ENCODE measurements at places on chromosomes 3 and 15. TPM values are rescaled to one million over a fixed set of nuclear protein-coding genes. Genes with fewer than 3 reads are reported as not detected.

DNA sequence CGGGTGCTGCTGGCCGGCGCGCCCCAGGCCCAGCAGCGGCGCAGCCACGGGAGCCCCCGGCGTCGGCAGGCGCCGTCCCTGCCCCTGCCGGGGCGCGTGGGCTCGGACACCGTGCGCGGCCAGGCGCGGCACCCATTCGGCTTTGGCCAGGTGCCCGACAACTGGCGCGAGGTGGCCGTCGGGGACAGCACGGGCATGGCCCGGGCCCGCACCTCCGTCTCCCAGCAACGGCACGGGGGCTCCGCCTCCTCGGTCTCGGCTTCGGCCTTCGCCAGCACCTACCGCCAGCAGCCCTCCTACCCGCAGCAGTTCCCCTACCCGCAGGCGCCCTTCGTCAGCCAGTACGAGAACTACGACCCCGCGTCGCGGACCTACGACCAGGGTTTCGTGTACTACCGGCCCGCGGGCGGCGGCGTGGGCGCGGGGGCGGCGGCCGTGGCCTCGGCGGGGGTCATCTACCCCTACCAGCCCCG is 777 bp downstream of the LOXL1 start:
- DNase-seq: peak; percentile 27
- H3K4me1 ChIP-seq: peaks cover 21% of the 10 kb centered on the region
- H3K27me3 ChIP-seq: no peaks in the 10 kb centered on the region
- no peak overlapping the region for H3K4me3 ChIP-seq
- no peak overlapping the region for H3K27ac ChIP-seq
- H3K36me3 ChIP-seq: no peaks in the 10 kb centered on the region

GRCh38 chr3:70919661-70920060 is 607.2 kb upstream of the MDFIC2 start:
- H3K36me3 ChIP-seq: no peaks in the 10 kb centered on the region
- no peak for DNase-seq
- no peak overlapping the region for H3K27ac ChIP-seq
- H3K4me3 ChIP-seq: no peak overlapping the region

DNA sequence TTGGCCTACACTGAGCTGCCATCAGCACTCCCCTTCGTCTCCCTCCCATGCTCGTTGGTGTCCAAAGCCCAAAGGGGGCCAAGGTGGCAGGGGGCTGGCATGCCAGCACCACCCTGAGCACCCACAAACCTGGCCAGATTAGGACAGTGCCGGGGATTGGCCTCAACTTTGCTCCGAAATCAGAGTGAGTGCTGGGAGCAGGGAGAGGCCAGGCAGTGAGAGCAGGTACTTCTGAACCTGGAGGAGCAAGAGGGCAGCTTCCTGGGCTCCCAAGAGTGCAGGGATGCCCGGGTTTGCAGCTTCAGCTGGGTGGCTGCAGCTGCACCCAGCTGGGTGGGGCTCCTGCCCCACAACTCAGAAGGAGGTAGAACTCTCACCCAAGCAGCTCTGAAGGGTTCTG is 563.0 kb downstream of the SI start:
- no peaks in the 10 kb centered on the region for H3K4me1 ChIP-seq
- no peaks in the 10 kb centered on the region for H3K36me3 ChIP-seq
- H3K4me3 ChIP-seq: no peak overlapping the region
- H3K27ac ChIP-seq: no peak overlapping the region
- no peaks in the 10 kb centered on the region for H3K27me3 ChIP-seq

CMTM7 gene
- polyA plus RNA-seq: 102 TPM

GRCh38 chr3:31029706-31030105 is 135.2 kb upstream of the GADL1 start:
- H3K27ac ChIP-seq: no peak overlapping the region
- H3K4me3 ChIP-seq: no peak overlapping the region
- no peak for DNase-seq
- no peaks in the 10 kb centered on the region for H3K4me1 ChIP-seq
- H3K27me3 ChIP-seq: peaks cover 2% of the 10 kb centered on the region
- H3K36me3 ChIP-seq: no peaks in the 10 kb centered on the region

GRCh38 chr3:4934050-4934449 is 45.2 kb upstream of the BHLHE40 start:
- H3K27me3 ChIP-seq: no peaks in the 10 kb centered on the region
- DNase-seq: no peak
- H3K4me1 ChIP-seq: peaks cover 2% of the 10 kb centered on the region
- H3K36me3 ChIP-seq: no peaks in the 10 kb centered on the region

- no peaks in the 10 kb centered on the region for H3K36me3 ChIP-seq
- H3K27ac ChIP-seq: no peak overlapping the region
- no peak for DNase-seq
- H3K4me3 ChIP-seq: no peak overlapping the region
Measured at GRCh38 chr15:69275074-69275670, 23.5 kb upstream of the PAQR5 start.

CGNL1 gene
- 6.9 TPM for polyA plus RNA-seq

DNA sequence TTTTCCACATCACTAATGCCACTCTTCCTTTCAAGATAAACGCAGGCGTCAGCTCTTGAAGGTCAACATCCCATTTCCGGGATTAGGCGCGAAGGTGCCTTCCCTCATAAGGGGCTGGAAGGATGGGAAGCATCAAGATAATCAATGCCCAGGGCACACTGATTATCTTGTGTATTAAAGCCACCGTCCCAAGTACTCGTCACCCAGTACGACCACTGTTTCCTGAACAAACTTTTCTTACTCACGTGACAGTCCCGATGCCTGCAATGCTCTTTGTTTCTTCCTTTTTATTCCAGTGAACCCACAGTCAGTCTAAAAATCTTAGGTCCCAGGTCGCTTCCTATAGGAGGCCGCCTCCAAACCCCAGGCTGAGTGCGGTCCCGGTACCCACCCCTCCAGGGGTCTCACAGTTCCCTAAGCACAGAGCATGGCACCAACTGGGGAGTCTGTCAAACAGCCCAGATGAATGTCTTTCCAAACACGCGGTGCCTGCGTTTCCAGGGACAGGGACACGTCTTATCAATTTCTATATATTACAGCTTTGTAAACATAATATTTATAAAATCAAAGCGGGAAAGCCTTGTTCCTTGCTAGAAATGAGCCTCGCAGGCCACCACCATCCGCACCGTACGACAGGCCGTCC is 589 bp downstream of the ANAPC13 start:
- no peak for DNase-seq
- peaks cover 10% of the 10 kb centered on the region for H3K36me3 ChIP-seq
- H3K27me3 ChIP-seq: no peaks in the 10 kb centered on the region
- peak overlapping the region; percentile 92 for H3K27ac ChIP-seq
- peaks cover 45% of the 10 kb centered on the region for H3K4me1 ChIP-seq

GRCh38 chr15:77712438-77712837 is 79.7 kb upstream of the LINGO1 start:
- H3K4me3 ChIP-seq: no peak overlapping the region
- no peaks in the 10 kb centered on the region for H3K27me3 ChIP-seq
- no peaks in the 10 kb centered on the region for H3K36me3 ChIP-seq
- no peak overlapping the region for H3K27ac ChIP-seq
- no peaks in the 10 kb centered on the region for H3K4me1 ChIP-seq

GRCh38 chr15:91522605-91523332 is 330.7 kb upstream of the SLCO3A1 start:
- no peaks in the 10 kb centered on the region for H3K4me1 ChIP-seq
- H3K4me3 ChIP-seq: no peak overlapping the region
- H3K27ac ChIP-seq: no peak overlapping the region

CHDH gene
- polyA plus RNA-seq: 0.02 TPM

DNA sequence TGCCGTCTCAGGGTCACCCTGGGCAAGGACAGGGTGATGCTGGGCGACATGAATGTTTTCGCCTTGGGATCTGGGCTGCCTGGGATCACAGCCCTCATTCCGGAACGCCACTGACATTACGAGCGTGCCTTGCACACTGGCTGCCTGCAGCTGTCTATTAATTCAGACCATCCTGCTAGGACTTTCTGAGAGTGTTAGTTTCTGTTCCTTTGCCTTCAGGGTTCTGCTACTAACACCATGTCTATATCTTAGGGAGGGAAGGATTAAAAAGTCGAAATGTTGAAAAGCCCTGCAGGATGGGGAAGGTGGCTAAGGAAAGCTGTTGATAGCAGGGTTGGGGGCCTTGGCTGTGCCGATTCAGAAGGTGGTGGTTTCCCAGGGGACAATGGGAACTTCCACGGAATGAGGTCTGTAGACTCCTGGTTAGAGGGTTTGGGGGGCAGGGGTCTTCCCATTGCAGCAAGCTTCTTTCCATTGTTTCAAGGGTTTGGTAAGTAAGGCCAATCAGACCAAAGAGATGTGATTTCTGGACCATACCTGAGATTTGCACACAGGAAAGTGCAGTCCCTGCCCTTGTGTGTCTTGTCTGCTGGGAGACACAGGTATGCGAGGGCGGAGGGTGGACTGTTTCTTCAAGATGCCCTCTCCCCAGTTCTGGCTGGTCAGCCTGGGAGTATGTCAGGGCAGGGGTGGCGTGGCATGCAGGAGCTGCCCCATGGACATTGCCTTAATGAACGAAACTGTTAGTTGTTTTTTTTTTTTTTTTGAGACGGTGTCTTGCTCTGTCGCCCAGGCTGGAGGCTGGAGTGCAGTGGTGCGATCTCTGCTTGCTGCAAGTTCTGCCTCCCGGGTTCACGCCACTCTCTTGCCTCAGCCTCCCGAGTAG is 50.9 kb downstream of the RGMA start:
- H3K4me1 ChIP-seq: no peaks in the 10 kb centered on the region
- H3K27me3 ChIP-seq: no peaks in the 10 kb centered on the region

GRCh38 chr3:99783011-99783573 is 34.6 kb upstream of the CMSS1 start:
- H3K27me3 ChIP-seq: no peaks in the 10 kb centered on the region
- no peaks in the 10 kb centered on the region for H3K4me1 ChIP-seq
- DNase-seq: no peak
- H3K36me3 ChIP-seq: peaks cover 9% of the 10 kb centered on the region
- H3K4me3 ChIP-seq: no peak overlapping the region

POTEB2 gene
- not detected for polyA plus RNA-seq

GRCh38 chr3:151351219-151351618 is 21.9 kb upstream of the P2RY13 start:
- no peak overlapping the region for H3K27ac ChIP-seq
- DNase-seq: no peak
- H3K36me3 ChIP-seq: no peaks in the 10 kb centered on the region
- no peak overlapping the region for H3K4me3 ChIP-seq
- H3K4me1 ChIP-seq: no peaks in the 10 kb centered on the region
- H3K27me3 ChIP-seq: peaks cover 8% of the 10 kb centered on the region

- peaks cover 32% of the 10 kb centered on the region for H3K27me3 ChIP-seq
- no peaks in the 10 kb centered on the region for H3K36me3 ChIP-seq
- H3K27ac ChIP-seq: no peak overlapping the region
- peak; percentile 21 for DNase-seq
- no peaks in the 10 kb centered on the region for H3K4me1 ChIP-seq
Measured at GRCh38 chr3:62876064-62876463, 848 bp upstream of the CADPS start.

DLEC1 gene
- polyA plus RNA-seq: not detected

- no peak overlapping the region for H3K27ac ChIP-seq
- no peak overlapping the region for H3K4me3 ChIP-seq
- H3K4me1 ChIP-seq: no peaks in the 10 kb centered on the region
- DNase-seq: no peak
Measured at GRCh38 chr3:139309880-139310279, 33.9 kb upstream of the MRPS22 start.

- H3K4me3 ChIP-seq: no peak overlapping the region
- peaks cover 32% of the 10 kb centered on the region for H3K4me1 ChIP-seq
- no peaks in the 10 kb centered on the region for H3K27me3 ChIP-seq
Measured at GRCh38 chr3:70855149-70855548, 542.7 kb upstream of the MDFIC2 start.
